ENCODE measurements at places on chromosomes 2 and 18.

- no peak for DNase-seq
Observed at GRCh38 chr2:121903037-121903689, 147.7 kb downstream of the TSN start.

DNA sequence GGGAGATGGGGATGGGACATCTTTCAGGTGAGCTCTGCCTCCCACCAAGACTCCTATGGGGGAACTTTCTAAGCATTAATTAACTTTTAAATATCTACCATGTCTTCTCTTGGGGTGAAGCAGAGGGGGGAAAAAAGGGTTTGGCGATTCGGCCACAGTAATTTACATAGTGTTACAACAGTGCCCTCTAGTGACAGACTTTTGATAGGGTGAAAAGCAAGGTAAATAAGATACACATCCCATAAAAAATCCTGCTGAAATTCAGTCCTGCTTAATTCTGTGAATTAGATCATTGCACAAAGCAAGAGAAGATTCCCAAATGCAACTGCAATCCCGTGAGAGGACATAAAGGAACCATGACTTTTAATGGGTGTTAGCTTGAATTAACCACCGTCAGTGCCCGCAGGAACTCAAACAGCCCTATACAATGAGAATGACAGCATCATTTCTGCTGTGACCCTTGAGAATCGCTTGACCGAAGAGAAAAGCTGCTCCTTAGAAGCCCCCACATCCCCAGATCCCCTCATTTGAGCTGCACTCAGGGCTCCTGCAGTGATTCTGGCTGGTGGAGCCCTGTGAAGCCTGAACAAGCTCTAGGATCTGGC is 32.8 kb downstream of the FAM124B start:
- DNase-seq = peak; percentile 54

DNA sequence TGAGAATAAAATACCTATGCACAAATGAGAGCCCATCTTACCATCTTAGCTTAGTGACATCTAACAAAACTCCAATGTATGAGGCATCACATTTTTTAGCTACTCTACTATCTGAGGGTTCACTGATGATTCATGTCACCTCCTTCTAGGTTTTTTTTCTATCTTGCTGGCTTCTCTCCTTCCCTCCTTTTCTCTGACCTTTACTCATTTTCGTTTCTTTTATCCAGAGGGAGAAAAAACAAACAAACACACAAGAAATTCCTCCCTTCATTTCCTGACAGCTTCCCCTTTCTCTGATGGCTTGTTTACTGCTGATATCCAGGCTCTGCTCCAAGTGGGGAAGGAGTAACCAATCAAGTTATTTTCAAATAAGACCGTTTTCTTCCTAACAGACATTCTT is 115.1 kb downstream of the UBE2E3 start:
- no peak for DNase-seq

- DNase-seq = no peak
Observed at GRCh38 chr18:57885931-57886330, 82.8 kb upstream of the ATP8B1 start.

GRCh38 chr2:28661589-28662001 is 90.0 kb upstream of the PPP1CB start:
- no peak for DNase-seq

DNA sequence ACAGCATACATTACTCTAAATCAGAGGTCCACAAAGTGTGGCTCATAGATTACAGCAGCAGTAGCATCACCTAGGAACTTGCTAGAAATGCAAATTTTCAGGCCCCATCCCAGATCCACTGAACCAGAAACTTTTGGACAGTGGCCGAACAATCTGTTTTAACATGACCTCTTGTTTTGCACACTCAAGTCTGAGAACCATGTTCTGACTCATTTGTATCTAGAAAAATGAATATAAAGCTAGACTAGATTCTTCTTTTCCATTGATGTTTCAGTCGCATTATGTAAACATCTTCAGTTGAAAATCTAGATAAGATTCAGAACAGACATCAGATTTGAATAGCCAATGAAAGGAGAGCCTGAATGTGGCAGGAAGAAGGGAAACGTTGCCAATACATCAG is 608.8 kb downstream of the LRP1B start:
- DNase-seq = no peak

DNA sequence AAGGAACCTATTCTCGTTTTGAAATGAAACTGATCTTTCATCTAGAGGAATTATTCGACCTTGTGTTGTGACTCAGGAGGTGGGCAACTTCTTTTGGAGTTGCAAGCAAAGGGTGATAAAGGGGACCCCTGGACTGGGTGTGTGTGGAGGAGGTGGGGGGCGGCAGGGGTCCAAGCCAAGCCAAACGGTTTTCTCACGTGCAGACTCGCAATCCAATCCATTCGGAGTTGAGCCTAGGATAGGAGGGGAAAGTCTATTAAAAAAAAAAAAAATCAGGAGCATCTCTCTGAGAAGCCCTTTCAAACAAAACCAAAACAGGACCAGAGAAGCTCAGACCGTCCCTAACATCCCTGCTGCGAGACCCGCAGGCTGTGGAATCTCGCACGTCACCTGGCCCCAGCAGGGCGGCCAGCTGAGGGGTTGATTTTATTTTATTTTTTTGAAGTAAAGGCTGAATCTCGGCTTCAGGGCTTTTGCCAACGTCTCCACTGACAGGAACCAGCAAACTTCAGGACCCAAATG is 3.7 kb upstream of the ZEB2 start:
- DNase-seq = no peak

Measured in NCI-H1436 (cell line).